ENCODE measurements at places on chromosomes 11 and 22.

GRCh38 chr11:126466236-126467045 is 111.0 kb downstream of the ST3GAL4 start:
- no peak for DNase-seq

- DNase-seq: no peak
Measured at GRCh38 chr11:57785072-57785471, 23.5 kb downstream of the CTNND1 start.

GRCh38 chr22:50153056-50153755 is 17.3 kb upstream of the PANX2 start:
- no peak for DNase-seq

GRCh38 chr22:29625090-29625825 is 21.8 kb downstream of the NF2 start:
- peak; percentile 85 for DNase-seq

GRCh38 chr11:70570693-70571395 is 172.5 kb downstream of the CTTN start:
- peak; percentile 18 for DNase-seq

GRCh38 chr11:78542007-78542406 is 32.7 kb downstream of the NARS2 start:
- DNase-seq: peak; percentile 33

DNA sequence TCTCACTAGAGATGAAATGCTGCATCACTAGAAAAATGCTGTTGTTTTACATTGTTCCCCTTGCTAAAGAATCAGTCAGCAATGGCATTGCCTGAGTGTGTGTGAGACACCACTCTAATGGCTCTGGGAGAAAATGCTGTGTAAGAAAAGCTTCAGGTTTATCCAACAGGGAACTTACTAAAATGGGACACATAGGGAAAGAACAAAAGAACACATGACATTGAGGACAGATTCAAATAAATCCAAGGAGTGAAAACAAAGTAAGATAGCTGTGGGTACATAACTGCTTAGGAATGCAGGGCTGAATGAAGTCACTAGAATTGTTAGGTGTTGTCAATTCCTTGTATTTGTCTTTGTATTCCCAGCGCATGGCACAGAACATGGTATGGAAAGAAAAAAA is 24.2 kb downstream of the BLID start:
- DNase-seq: no peak

GRCh38 chr11:77842441-77843121 is 21.6 kb downstream of the AAMDC start:
- no peak for DNase-seq

- no peak for DNase-seq
Measured at GRCh38 chr11:46835897-46836296, 10.2 kb downstream of the CKAP5 start.

GRCh38 chr11:95791709-95792033 is 1.4 kb downstream of the CEP57 start:
- no peak for DNase-seq

GRCh38 chr11:39304586-39304985 is 2154.9 kb downstream of the LRRC4C start:
- DNase-seq: no peak

DNA sequence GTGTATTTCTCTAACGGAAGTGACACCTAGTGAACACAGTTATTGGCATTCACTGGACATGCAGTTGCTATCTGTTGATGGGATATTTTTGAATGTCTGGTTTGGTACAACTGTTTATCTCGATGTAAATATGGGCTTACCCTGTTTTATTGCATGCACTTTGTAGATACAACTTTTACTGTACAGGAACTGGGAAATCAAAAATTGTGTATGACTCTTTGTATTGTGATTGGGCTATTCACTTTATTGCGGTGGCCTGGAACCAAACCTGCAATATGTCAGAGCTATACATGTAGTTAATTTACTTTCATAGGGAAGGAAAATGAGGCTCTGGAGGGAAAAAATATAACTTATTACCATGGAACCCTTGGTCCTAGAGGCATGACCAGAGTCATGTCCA is 380.7 kb upstream of the KIRREL3 start:
- no peak for DNase-seq

- peak; percentile 84 for DNase-seq
Measured at GRCh38 chr11:69744435-69744834, 30.7 kb downstream of the FGF4 start.

DNA sequence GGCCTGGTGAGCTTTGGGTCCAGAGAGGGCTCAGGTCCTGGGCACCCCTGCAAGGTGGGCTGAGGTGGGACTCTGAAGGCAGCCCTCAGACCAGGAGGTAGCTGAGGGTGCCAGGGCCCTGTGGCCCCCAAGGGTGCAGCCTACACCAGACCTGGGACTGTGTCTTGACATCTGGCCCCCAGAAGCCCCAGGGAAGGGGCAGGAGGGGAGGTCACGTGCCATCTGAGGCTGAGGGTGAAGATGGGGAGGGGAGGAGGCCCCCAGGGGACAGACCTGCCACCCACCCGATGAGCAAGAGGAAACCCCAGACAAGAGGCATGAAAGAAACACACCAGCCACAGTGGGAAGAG is 520.2 kb downstream of the BRD1 start:
- DNase-seq: no peak

- no peak for DNase-seq
Measured at GRCh38 chr11:131809203-131809918, 438.9 kb downstream of the NTM start.

- DNase-seq: peak; percentile 71
Measured at GRCh38 chr11:72274435-72274834, 30.5 kb upstream of the PHOX2A start.

- DNase-seq: no peak
Measured at GRCh38 chr11:7668911-7669310, 4.4 kb downstream of the CYB5R2 start.

DNA sequence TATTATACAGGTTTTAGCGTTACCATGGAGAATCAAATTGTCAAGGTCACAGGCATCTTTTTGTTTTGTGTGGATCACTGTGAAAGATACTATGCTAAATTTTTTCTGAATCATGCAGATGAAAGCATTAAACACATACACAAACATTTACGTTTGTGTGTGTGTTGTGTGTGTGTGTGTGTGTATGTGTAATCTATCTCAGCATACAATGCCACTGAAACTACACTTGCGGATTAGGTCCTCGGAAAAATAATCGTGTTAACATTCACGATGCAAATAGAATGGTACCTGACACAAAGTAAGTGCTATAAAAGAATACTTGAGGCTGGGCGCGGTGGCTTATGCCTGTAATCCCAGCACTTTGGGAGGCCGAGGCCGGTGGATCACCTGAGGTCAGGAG is 41.9 kb upstream of the TOP3B start:
- DNase-seq: no peak

GRCh38 chr11:2555336-2555735 is 110.5 kb downstream of the KCNQ1 start:
- no peak for DNase-seq

GRCh38 chr11:68106165-68106940 is 14.8 kb downstream of the CHKA start:
- no peak for DNase-seq

GRCh38 chr11:118010738-118011461 is 24.7 kb downstream of the IL10RA start:
- no peak for DNase-seq

- DNase-seq: no peak
Measured at GRCh38 chr11:8261291-8261690, 2.4 kb downstream of the LMO1 start.

DNA sequence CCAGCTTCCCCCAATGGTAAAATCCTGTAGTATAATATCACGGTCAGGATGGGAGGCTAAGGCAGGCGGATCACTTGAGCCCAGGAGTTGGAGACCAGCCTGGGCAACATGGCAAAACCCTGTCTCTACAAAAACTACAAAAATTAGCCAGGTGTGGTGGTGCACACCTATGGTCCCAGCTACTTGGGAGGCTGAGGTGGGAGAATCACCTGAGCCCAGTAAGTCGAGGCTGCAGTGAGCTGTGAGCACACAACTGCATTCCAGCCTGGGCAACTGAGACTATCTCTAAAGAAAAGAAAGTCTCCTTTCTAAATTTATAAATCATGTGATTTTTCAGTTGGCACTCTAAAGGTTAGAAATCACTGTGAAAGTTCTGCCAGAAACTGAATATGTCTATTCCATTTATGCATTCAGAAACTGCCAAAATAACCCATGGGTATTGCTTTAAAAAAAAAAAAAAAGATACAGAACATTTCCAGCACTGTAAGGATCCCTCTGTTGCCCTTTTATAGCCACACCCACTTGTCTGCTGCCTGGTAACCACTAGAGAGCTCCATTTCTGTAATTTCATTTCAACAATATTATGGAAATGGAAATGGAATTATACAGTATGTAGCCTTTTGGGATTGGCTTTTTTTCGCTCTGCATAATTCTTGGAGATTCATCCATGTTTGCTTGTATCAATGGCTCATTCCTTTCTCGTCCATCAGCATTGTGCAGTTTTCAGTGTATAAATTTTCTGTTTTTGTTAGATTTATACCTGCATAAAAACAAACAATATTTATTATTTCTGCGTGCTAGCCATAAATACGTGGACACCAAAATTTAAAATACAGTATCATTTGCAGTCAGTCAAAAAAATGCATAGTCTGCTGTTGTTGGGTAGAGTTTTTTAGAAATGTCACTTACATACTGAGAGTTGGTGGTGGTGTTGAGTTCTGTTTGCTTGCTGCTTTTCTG is 9.4 kb downstream of the CDC45 start:
- no peak for DNase-seq

DNA sequence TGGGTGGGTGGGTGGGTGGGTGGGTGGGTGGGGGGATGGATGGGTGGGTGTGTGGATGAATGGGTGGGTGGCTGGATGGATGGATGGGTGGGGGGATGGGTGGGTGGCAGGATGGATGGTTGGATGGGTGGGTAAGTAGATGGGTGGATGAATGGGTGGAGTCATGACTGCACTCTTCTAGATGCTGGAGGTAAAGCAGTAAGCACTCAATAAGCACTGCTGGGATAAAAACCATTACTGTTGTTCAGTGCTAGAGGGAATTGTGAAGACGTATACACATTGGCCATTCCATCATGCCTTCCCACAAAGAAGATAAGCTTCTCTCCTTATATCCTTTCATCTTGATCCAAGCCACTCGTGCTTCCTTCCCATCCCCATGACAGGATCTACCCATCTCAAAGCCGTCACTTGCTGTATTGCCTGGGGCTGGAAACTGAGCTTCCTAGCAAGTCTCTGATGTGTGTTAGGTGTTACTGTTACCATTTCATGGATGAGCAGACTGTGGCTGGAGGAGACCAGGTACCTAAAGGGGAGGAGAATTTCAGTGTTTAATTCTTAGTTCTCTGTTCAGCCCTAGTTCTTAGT is 74.8 kb downstream of the MICAL2 start:
- no peak for DNase-seq

DNA sequence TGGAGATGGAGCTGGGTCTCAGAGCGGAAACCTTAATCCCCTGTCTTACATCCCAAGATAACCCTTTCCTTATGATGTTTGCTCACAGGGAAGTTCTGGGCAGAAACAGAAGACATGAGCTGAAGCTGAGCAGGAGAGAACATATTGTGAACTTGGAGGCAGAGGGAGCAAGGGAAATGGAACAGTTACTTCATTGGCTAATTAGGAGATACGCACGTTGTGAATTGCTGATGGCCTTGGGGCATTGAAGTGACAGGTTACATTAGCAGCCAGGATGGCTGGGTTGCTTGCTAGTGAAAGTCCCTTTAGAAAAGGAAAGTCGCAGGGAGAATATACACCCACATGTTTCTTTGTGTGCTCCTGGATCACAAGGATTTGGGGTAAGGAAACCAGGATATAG is 48.7 kb downstream of the TENM4 start:
- no peak for DNase-seq

GRCh38 chr22:19631899-19632667 is 82.2 kb upstream of the SEPTIN5 start:
- peak; percentile 37 for DNase-seq

GRCh38 chr11:96235751-96236150 is 107.2 kb downstream of the MAML2 start:
- DNase-seq: peak; percentile 74

- DNase-seq: no peak
Measured at GRCh38 chr11:11588891-11589290, 32.9 kb downstream of the GALNT18 start.

DNA sequence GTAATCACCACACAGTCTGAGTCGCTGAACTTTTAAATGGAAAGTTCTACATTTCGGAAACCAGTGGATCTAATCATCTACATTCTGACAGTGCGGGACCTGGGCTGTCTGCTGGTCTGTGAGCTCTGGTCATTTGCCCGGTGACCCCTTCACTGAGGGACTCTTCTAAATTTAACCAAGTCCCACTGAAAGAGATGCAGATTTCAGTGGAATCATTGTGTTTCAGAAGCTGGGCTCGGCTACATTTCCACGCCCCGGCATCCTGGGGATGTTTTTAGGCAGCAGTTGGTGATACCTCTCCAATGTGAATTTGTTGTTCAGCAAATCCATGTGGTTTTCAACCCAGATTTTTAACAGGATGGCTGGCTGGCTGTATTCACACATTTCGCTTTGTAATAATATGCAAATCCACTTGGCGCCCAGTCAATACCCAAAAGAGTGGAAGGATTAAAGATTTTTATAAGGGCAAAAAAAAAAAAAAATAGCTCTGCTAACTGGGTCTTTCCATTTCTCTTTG is 145.5 kb upstream of the RASSF10 start:
- DNase-seq: no peak

DNA sequence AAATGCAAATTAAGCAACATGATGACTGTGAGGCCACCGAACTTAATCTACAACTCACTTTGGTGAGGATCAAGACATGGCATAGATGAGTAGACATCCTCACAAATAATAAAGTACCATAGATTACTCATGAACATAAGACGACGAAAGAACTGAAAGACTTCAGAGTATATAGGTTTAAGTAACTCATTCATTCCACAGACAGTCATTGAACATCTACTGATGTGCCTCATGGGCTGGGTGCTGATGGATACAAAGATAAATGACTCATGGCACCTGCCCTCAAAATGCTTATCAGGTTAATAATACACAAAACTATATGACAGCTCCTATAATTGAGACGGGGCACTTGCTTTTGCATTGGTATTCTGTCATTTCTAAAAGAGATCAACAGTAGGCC is 63.3 kb downstream of the ZC3H12C start:
- DNase-seq: no peak

DNA sequence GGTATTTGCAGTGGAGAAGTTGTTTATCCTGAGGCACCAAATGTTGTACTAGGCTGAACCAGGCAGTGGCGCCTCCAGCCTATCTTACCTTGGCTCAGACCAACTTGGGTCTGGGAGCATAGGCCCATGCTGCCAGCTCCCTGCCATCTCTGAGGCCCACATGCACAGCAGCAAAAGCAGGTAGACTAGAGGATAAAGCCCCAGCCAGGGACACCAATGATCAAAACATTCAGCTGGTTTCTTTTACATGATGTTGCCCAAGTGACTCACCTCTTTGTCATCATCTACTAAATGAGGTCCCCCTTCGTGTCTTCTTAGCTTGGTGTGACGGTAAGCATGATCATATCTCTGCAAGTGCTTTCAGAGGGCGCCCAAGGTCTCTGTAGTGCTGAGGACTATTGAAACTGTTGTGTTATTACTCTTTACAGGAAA is 112.1 kb upstream of the DRD2 start:
- peak; percentile 48 for DNase-seq
